Muscle of arm (tissue), 14 donors: ENCODE measurements at places on chromosomes 2 and 18. TPM values are rescaled to one million over a fixed set of nuclear protein-coding genes. Genes with fewer than 3 reads are reported as not detected.

The GRP gene
- not detected for polyA plus RNA-seq

The SPAG16 gene
- 18.9 TPM for polyA plus RNA-seq

The SLC19A3 gene
- 34.2 TPM for polyA plus RNA-seq

The SIGLEC15 gene
- not detected for polyA plus RNA-seq

The KIAA2012 gene
- 0.81 TPM for polyA plus RNA-seq

The MC2R gene
- not detected for polyA plus RNA-seq

The TTR gene
- polyA plus RNA-seq = 0.24 TPM

The TRIP12 gene
- 190 TPM for polyA plus RNA-seq

The MPP4 gene
- polyA plus RNA-seq = 0.08 TPM

The ST6GAL2 gene
- polyA plus RNA-seq = 3.3 TPM

The IL1RL2 gene
- polyA plus RNA-seq = 0.07 TPM

The COBLL1 gene
- polyA plus RNA-seq = not detected

The KCNE4 gene
- 5.4 TPM for polyA plus RNA-seq

The SCN7A gene
- polyA plus RNA-seq = 22.3 TPM

The CXCR4 gene
- 31.0 TPM for polyA plus RNA-seq

The CCDC85A gene
- polyA plus RNA-seq = 3.2 TPM

The GRHL1 gene
- 2.1 TPM for polyA plus RNA-seq

The NEURL3 gene
- polyA plus RNA-seq = 0.25 TPM

The RBM44 gene
- 0.43 TPM for polyA plus RNA-seq

The CCDC148 gene
- not detected for polyA plus RNA-seq

The MEP1B gene
- not detected for polyA plus RNA-seq

The MRPL19 gene
- polyA plus RNA-seq = not detected

The BMP10 gene
- polyA plus RNA-seq = not detected

The RAB27B gene
- 3.7 TPM for polyA plus RNA-seq

The NFU1 gene
- polyA plus RNA-seq = not detected

The EGR4 gene
- not detected for polyA plus RNA-seq

The FSHR gene
- 0.48 TPM for polyA plus RNA-seq

The MATN3 gene
- polyA plus RNA-seq = 1.3 TPM

The C2orf81 gene
- polyA plus RNA-seq = 1.8 TPM

The THADA gene
- 22.3 TPM for polyA plus RNA-seq

The TRIM43 gene
- not detected for polyA plus RNA-seq

The SERPINB3 gene
- 4.2 TPM for polyA plus RNA-seq

The RGPD3 gene
- polyA plus RNA-seq = 0.07 TPM

The C2orf80 gene
- not detected for polyA plus RNA-seq

The IL36RN gene
- polyA plus RNA-seq = not detected

The DRC1 gene
- 0.29 TPM for polyA plus RNA-seq

The GKN2 gene
- polyA plus RNA-seq = not detected

The PLEK gene
- 5.0 TPM for polyA plus RNA-seq

The KCNG3 gene
- polyA plus RNA-seq = not detected
